ENCODE measurements at places on chromosomes 3 and 15.

DNA sequence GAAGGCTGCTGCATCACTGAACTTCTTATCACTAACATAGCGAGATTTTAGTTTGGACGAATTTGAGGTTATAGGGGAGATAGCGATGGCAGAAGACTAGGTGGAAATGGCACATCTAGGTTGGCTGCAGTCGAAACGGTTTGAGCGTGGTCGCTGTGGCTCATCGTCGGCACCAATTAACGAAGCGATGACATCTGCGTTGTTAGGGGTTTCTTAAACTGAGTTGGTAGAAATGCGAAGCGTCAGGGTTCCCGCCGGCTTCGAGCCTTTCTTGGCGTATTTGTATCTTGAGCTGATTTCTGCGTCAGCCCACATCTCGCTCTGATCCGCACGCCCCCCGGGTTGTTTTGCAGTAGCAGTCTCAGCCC is 319 bp downstream of the LNP1 start:
- DNase-seq, result peak; percentile 54

DNA sequence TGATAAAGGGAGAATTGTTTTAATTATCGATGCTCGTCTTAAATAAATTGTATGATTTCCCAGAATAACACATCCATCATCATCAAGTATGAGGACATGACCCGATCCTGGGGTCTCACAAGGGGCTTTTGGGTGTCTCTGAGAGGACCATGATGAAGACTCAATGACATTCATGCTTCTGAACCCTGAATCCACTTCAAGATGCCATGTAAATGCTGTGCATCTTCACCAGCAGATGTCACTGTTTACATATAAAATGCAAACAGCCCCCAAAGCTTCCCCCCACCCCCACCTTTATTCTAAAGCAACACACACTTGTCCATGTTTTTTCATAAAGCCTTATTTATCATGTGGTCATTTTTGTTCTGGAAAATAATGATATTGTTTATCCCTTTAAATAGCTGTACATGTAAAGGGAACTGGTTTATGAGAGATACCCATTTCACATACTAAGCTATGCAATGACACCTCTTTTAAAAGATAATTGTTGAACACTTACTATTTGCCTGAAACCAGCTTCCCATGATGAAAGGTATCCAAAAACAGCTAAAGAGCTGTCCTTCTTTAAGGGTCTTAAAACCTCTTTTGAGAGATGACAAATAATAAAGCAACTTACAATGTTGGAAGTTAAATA is 69.7 kb upstream of the UBE3A start:
- peak; percentile 75 for DNase-seq

- no peak for DNase-seq
Measured at GRCh38 chr3:57078635-57079473, 18.4 kb downstream of the SPATA12 start.

GRCh38 chr15:52422001-52422400 is 106.7 kb downstream of the MYO5A start:
- no peak for DNase-seq

DNA sequence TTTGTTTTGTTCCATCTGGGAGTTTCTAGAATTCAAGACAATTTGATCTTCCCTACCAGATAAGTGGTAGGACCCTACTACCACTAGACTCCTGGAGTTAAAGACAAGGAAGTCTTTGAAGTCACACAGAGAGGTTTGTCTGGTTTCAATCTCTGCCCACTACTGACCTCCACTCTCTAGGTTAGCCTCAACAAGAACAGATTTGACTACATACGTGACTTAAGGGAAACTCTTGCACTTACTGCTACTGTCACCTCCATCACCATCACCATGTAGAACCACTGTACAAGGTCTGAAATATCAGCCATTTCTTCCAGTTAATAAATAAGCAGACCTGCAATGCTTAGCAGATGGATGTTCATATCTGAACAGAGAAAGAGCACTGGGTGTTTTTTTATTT is 148.3 kb upstream of the ARHGEF26 start:
- no peak for DNase-seq

GRCh38 chr3:194632809-194633348 is 340 bp downstream of the TMEM44 start:
- DNase-seq, result no peak

- DNase-seq, result no peak
Measured at GRCh38 chr15:61794276-61794675, 266.0 kb downstream of the VPS13C start.

GRCh38 chr3:47711596-47711995 is 70.1 kb downstream of the SMARCC1 start:
- no peak for DNase-seq

GRCh38 chr3:50173685-50174516 is 17.5 kb upstream of the GNAT1 start:
- DNase-seq, result no peak

DNA sequence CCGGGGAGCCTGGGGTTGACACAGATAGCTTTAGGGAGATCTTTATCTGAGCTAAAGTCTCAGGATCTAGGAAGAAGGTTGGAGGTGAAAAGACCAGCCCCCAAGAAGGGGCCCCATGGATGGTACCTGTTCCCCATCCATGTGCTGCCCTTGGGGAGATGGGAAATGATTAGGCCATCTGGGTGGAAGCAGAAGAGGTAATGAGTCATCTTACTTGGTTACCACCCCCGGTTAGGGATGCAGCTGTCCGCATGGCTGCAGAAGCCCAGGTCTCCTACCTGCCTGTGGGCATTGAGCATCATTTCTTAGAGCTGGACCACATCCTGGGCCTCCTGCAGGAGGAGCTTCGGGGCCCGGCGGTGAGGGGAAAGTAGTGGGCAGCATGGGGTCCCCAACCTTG is 3.1 kb upstream of the CPLX3 start:
- DNase-seq, result no peak

DNA sequence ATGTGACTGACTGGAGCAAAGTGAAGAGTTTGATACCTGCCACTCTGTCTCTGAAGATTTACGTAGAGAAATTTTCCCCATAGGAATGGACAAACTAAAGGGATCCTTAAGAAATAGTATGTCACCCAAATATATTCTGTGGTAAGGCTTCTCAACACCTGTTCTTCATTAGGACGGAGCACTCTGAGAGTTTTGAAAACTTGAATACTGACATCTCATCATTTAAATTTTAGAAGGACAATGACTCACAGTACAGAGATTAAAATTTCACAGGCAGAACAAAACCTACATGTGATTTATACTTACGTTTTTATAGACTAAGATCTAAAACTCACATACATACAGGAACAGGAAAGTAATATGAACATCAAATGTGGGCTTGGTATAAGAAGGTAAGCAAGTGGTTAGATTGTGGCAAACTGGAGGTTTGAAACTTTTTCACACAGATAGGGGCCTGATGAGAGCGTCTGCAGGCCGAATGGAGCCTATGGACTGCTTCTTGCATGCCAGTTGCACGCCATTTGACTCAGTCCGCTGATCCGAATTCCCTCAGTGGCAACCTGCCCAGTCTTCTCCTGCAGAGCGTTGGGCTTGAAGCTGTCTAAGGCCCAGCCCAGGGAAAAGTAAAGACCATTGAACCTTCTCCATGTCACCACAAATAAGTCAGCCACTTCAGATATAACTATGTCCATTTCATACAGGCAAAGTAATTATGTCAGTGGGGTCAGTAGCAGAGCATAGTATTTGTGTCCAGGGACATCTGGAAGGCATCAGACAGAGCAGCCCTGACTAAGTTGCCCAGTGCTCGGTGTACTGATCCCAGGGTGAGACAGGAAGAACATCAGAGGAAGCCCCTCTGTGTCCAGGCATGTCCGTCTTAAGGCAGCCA is 45.7 kb downstream of the ZBTB38 start:
- DNase-seq, result no peak

DNA sequence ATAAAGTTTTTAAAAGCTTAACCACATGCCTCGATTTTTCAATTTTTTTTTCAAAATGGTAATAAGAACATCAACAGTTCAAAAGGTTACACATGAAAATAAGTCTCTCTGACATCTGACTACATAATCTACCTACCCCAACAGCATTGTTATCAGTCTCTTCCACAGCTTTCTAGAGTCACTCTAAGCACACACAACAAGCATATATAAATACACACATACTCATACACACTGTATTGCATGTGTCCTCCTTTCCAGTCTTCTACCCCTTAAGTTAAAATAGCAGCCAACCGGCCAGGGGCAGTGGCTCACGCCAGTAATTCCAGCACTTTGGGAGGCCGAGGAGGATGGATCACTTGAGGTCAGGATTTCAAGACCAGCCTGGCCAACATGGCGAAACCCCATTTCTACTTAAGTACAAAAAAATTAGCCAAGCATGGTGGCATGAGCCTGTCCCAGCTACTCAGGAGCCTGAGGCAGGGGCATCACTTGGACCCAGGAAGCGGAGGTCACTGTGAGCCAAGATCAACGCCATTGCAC is 12.2 kb downstream of the TBL1XR1 start:
- no peak for DNase-seq

GRCh38 chr3:141825216-141826011 is 51.0 kb upstream of the ATP1B3 start:
- DNase-seq, result no peak

DNA sequence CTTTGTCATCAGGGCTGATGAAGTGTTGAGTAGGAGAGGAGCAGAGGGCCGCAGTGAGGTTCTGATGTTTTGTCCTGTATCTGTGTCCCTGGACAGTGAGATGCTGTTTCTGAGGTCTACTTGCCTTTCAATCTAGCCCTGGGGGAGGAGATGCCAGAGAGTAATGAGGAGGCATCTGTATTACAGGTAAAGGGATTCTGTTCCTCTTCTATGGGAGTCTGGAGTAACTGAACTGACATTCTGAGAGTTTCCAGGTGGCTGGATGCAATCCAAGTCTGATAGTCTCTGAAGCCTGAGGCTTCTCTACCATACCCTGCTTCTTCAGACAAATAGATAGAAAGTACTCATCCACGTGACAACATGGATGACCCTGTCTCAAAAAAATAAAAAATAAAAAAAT is 60.9 kb downstream of the IL12A start:
- DNase-seq, result no peak

GRCh38 chr3:139979991-139980390 is 45.0 kb downstream of the CLSTN2 start:
- DNase-seq, result no peak

- DNase-seq, result peak; percentile 9
Measured at GRCh38 chr3:31495971-31496665, 36.6 kb upstream of the STT3B start.

- DNase-seq, result no peak
Measured at GRCh38 chr3:110178965-110179364, 841.6 kb upstream of the DPPA4 start.

DNA sequence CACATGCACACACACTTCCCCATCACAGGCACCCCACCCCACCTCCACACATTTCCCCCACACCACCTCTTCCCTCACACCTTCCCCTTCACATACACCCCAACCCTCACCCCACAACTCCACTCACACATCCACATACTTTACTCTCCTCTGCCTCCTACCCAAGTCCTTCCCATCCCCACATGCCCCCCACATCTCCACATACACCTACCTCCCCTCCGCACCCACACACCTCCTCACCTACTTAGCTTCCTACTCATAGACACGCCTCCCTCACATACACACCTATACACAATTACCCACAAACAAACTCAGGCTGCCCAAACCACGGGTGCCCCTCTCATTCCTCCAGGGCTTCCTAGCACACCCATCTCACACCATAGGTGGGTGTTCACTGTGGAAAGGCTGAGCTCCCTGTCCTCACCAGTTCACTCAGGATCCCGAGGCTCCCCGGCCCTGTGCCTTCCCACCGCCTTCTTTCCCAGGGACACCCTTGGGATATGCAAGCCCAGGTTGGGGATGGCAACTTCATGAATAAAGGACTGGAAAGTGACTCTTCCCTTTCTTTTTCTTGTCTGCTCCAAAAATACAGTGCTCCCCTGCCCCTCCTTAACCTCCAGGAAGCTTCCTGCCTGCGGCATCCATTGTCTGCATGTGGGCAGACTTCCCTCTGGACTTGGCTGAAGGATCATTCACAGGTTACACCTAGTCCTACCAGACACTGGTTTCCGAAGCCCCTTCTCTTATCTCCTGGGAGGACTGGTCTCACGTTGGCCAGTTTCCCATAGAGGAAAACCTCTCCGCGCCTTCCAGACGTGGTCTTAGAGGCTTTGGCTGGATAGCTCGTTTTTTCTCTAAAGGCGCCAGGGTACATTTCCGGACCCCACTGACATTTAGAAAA is 61.5 kb downstream of the SLCO2A1 start:
- no peak for DNase-seq

DNA sequence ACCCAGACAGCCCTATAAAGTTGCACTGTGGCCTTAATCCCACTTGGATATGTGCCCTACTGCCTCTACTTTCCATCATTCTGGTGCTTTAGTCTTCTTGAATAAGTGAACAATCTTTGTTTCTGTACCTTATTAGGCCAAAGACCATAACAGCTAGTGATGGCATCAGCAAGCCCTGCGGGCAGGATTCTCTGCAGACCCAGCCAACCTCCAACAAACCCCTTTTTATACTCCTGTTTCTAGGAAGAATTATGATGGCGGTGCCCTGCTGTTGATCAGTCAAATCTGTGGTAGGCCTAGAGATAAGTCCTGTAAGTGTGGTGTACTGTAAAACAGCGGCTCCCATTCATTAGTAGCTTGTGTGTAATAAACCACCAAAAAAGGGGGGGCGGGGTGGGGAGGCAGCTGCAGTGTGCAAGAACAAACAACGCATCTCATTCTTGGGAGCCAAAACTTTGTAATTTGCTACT is 40.5 kb downstream of the SOX2 start:
- DNase-seq, result peak; percentile 84

DNA sequence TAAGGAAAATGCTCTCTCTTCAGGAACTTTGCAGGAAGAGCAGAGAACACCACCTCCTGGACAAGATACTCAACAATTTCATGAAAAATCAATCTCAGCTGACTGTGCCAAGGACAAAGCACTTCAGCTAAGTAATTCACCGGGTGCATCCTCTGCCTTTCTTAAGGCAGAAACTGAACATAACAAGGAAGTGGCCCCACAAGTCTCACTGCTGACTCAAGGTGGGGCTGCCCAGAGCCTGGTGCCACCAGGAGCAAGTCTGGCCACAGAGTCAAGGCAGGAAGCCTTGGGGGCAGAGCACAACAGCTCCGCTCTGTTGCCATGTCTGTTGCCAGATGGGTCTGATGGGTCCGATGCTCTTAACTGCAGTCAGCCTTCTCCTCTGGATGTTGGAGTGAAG is 200.5 kb downstream of the AKAP13 start:
- DNase-seq, result peak; percentile 47

GRCh38 chr15:66586155-66586976 is 20.6 kb upstream of the LCTL start:
- peak; percentile 43 for DNase-seq

GRCh38 chr15:31034152-31034551 is 42.7 kb upstream of the MTMR10 start:
- no peak for DNase-seq

GRCh38 chr15:44656913-44657312 is 6.5 kb downstream of the SPG11 start:
- DNase-seq, result no peak

GRCh38 chr3:39067286-39067685 is 15.5 kb downstream of the WDR48 start:
- no peak for DNase-seq

GRCh38 chr3:156818273-156818651 is 7.9 kb upstream of the LEKR1 start:
- DNase-seq, result no peak

- DNase-seq, result no peak
Measured at GRCh38 chr3:88742674-88743507, 364.5 kb upstream of the EPHA3 start.

- no peak for DNase-seq
Measured at GRCh38 chr15:65960586-65960985, 91.3 kb downstream of the RAB11A start.

All from Ammon's horn (tissue), 1 donor.